ENCODE measurements at places on chromosomes 16 and 17. TPM values are rescaled to one million over a fixed set of nuclear protein-coding genes. Genes with fewer than 3 reads are reported as not detected.

Gene HOXB13
- total RNA-seq, result 6.5 TPM

DNA sequence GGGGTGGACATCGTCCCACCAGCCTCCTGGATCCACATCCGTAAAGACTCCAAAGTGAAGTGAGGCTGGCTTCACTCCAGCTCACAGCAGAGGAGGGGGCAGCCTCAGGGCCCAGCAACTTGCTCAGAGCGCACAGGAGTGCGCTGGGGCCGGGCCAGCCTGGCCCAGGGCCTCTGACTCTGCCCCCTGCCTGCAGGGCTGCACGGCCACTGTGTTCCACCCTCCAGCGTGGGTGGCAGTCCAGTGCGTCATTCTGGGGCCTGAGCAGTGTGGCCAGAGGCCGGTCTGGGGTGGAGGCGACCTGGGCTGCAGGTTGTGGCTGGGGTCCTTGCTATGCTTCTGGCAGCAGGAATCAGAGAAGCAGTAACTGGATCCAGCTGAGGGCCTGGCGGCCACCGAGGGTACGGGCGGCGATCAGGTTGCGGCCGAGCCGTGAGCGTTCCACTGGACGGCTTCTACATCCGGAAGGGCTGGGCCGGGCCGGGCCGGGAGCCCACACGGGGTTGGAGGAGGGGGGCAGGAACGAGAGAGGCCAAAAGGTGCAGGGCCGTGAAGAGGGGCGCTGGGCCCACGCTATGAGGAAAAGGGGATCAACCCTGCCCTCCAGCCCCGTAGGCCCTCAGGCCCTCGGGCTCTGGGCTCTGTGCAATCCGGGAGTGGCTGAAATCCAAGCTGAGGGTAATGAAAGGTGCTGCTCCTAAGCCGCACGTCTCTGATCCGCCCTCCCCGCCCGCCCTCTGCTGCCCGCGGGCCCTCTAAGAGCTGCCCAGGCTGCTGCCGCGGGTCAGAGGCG, at the start of gene FSCN2:
TSS of gene FSCN2 (plus strand) at position 787 of the 793 bp plus-strand sequence. CDS start 155 bp downstream, outside the sequence.
- no peak for DNase-seq

DNA sequence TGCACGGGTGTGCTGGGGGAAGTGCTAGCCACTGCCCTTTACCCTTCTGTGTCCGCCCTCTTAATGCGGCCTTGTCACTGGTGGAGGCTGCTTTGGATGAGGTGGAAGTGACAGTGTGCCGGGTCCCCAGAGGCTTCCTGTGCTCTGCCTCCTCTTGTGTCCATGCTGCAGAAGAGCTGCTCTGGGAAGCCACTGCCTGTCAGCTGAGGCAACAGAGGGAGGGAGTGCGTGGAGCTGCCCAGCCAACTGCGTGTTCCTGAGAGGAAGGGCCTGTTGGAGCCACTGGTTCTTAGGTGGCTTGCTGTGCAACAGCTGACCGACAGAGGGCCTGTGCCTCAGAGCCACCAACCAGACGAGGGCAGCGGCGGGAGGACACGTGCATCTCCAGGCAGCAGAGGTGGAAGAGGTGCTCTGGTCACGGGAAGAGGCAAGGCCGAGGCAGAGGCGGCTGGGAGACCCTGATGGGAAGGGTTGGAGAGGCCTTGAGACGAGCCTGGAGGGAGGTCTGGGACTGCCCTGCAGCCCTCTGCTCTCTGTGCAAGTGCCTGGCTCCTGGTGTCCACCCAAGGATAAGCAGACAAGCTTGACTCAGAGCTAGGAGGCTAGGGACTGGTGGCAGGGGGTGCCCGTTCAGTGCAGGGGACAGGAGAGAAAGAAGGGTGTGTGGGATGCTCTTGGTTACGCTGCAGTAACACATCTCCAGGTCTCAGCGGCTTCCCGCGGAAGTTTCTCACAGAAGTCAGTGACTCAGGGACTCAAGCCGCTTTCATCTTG, 25.4 kb downstream of the B9D1 start:
- no peak for DNase-seq

GRCh38 chr16:87012954-87013938, 303.9 kb downstream of the C16orf95 start:
- DNase-seq, result no peak

DNA sequence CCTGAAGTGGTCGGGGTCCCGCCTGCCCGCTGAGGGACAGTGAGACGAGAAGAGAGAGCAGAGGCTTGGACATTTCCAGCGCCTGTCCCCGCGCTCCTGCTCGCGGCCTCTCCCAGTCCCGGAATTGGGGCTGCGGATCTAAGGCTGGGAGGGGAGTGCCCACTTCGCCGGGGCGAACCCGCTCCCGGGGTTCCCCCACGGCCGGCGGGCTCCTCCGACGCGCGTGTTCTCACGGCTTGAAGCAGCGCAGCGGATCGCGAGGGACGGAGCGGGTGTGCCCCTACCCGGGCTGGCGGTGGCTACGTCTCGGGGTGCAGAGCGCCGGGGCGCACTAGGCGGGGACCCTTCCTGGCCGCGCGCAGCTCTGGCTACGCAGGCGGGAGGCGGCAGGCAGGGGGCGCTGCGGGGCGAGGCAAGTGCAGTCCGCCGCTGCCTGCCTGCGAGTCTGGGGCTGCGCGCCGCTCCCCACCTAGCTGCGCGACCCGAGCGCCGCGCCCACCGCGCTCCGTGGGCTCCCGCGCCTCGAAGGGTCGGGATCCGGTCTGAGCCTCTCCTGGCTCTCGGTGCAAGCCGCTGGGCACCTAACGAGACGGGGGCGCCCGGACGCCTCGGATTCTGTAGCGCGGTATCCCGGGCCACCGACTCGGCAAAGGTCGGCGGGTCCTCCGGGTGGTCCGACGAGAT, 1.2 kb downstream of the NGFR start:
- DNase-seq, result no peak

- DNase-seq, result peak; percentile 48
Observed at GRCh38 chr17:1779571-1780131, 17.8 kb downstream of the SERPINF1 start.

DNA sequence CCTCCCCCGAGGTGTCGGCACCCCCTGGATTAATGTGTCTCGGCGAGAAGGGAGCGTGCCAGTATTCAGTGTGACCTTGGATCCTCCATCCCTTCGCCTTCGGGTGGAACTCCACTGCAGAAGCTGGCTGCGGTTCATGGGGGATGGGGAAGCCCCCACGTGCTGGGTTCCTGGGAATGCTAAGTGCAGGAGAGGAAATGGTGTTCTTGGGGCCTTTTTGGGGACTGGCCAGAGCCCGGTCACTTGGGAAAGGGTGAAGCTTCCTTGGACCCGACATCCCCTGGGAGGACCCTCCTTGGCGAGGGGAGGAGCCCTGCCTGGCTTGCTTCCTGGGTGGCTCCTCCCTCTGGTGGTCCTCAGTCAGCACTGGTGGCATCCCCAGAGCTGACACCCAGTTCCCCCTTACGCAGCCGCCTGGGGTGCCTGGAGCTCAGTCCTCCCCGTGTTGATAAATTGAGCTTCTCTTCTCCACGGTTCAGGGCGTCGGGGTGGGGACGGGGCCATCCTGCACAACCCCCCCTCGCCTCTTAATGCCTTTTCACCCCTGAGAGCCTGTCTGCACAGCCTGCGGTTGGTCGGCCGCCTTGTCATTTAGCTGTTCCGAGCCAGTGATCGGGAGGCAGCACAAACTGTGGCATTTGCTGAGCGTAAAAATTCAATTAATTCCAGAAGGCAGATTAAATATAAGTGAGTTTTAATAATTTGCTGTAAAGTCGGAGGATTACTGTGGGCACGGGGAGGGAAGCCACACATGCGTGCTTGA, 30.7 kb upstream of the GSE1 start:
- DNase-seq, result peak; percentile 30

Gene CAMTA2
- total RNA-seq, result 2.8 TPM

DNA sequence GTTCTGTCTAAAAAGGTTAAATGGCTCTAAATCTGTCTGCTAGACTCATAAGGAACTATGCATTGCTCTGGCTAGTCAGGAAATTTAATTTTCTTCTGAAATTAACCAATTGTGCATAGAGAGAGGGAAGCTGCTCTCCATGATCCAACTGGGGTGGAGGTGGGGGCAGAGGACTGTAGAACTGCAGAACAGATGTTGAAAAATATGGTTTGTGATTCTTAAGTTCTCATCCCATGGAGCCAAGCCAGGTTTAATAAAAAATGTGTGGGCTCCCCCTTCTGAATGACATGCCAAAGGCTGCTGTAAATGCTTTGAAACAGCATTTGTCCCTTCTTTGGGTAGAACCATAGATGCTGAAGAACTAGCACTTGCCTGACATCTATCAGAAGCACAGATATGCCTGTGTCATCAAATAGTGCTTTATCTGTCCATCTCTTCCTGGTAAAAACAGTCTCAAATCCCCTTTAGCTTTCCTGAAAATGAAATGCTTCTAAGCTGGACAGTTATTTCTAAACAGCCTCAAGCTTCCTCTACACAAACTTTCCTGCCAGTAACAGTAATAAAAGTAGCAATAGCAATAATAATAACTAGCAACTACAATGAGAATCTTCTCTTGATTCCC, 221.4 kb downstream of the CDH8 start:
- no peak for DNase-seq

GRCh38 chr16:7746941-7747340, 414.3 kb downstream of the RBFOX1 start:
- DNase-seq, result no peak

DNA sequence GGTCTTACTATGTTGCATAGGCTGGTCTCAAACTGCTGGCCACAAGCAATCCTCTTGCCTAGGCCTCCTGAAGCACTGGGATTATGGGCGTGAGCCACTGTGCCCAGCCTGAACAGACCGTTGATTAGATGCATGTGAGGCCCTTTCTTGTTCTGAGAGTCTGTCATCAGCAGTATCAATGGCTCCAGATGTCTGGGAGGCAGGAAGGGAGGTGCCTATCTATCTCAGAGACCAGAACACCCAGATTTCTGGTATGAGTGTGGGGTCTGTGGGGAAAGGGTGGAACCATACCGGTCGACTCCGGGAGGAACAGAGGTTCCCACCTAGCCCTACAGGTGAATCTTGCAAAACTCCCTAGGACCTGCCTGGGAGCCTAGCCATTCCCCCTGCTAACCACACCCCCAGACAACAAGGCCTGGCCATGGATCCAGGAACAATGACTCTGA, 71.7 kb downstream of the PRKCB start:
- no peak for DNase-seq

GRCh38 chr16:26204138-26204537, 512.4 kb downstream of the HS3ST4 start:
- peak; percentile 66 for DNase-seq

DNA sequence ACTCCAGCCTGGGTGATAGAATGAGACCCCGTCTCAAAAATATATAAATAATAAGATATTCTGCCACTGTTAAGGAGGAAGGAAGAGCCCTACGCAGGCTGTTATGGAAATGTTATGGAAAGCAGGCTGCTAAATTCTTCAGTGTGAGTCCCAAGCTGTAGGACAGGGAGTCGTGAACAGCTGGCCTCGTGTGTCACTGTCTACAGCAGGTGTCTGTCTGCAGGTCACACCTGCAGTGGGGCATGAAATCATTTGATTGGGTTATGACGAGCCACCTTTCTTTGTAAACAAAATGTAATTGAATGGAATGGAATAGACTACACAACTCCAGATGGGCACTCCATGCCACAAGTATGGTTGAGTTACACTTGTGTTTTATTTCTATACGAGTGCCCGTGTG, 15.6 kb upstream of the LITAF start:
- DNase-seq, result no peak

Gene PRSS36
- 10.6 TPM for total RNA-seq

DNA sequence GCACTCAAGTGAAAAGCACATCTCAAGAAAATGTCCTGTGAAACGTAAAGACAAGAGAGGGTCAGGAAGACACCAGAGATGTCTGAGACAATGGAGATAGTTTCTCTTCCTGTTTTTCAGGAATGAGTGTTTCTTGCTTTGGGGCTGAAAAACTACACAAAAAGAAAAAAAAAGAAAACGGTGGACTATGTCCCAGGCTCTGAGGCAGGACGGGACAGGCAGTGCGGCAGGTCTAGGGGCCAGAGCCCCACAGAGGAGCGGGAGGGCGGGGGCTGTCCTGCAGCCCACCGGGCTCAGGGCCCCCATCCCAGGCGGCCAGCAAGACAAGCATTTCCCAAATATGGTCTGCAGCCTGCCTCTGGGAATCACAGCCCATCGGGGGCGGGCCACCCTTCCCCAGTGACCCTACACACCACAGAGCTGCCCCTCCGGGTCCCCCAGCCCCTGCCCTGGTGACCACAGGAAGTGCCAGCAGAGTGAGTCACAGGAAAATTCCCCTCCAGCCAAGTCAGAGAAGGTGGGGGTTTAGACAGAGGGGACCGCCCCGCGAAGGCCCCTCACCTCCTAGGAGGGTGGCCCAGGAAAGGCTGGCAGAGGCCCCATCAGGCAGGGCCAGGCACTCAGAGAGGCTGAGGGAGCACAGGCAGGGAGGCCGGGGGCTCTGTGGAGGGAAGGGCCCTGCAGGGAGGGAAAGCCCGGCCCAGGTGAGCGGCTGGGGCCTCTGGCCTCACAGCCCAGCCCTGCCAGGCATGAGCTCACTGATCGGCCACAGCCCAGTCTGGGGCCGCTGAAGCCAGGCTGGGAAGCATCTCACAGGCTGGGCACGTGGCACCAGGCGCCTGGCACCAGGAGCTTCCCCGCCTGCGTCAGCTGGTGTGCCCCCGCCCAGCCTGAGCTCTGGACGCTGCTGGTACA, 6.3 kb downstream of the BCAR1 start:
- DNase-seq, result peak; percentile 99

DNA sequence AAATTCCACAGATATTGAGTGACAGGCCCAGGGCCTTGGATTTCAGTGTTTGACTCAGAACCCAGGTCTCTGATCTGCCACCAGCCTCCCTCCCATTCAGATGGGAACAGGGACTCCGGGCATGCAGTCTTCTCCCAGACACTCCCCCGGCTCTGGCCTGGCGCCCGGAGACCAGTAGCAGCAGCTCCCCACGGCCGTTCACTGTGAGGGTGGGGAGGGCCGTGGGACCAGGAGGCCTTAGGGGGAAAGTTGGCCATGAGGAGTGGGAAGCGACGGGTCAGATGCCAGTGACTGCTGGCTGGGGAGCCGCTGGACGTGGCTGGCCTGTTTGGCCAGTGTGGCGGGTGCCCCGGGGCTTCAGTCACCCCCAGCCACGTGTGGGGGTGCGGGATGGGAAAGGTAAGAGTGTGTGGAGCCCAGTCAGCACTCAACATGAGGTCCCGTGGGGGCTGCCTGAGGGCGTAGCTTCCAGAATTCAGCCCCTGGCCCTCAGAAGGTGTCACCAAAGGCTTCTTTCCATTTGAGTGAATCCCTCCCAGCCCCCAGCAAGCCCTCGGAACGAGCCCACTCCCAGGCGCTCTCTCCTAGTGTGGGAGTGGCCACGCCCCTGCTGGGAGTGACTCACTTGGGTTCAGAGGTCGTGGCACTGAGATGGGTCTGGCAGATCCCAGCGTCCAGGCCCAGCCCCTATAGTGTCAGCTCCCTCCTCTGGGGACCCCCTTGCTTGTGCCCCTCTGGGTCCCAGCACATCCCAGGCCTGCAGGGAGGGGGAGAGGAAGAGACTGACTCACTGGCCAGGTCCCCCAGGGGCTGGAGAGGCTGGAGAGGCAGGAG, 309.4 kb downstream of the SEC14L1 start:
- peak; percentile 46 for DNase-seq
